ENCODE measurements at places on chromosomes 5 and 9.

DNA sequence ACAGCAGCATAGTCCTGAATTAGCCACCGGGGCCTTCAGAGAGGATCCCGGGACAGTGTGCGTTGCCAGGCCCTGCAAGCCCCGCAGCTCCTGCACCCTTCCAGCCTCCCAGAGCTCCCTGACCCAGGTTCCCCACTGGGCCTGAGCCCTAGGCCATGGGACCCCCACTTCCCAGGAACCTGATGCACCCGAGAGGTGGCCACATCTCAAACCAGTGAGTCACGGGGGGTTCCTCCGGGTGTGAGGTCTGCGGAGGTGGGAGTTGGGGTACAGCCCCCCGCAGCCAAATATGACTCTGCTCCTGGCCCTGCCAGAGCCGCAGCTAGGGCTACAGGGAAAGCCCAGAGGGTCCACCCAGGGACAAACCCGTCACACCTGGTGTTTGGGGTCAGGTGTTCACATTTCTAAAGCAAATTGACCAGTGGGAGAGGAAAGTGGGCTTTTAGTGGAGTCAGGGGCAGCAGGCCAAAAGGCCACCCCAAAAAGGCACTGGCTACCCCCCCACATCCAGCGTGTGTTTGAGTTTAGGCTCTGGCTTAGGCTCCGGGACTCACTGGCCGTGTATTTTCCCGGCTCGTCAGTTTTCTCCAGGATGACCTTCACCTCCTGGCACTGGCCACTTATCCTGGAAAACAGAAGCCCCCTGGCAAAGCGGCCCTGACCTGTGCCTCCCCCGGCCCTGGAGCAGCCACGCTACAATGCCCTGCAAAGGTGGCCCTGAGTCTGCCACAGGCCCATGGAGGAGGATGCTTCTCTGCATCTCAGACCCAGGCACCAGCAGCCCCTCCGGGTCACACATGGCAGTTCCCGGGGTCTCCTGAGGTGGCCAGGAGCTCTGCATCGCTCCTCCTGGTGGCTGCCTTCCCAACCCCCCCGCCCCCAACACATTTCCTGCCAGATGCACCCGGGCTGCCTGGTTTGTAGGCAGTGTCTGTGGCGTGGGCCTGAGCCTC lies 17.4 kb upstream of the OBP2B start:
- no peak for DNase-seq

DNA sequence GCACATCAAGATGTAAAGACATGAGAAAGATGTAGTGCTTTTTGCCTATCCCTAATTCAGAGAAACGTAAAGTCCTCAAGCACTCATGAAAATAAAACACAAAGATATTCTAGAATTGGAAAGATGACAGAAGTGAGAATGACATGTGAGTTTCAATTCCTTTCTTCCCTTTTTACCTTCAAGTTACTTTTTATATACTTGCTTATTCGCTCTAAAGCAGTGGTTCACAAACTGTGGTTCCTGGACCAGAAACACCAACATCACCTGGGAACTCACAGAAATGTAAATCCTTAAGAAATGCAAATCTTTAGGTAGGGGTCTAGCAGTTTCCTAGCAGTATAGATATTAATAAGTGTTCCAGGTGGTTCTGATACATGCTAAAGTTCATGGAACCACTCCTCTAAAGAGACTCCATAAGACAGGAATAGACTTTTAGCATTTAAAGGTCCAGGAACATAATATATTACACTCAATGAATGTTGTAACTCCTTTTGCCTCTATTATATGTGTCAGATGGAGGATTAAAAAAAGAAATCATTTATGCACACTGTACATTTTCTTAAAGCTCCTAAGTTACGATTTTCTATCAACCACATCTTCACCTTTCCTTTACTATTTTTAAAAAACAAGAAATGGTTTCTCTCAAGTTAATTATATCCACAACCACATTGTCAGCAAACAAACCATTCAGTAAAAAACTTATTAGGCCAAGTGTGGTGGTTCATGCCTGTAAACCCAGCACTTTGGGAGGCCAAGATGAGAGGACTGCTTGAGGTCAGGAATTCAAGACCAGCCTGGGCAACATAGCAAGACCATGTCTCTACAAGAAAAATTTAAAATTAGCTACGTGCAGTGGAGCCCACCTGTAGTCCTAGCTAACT lies 39.9 kb downstream of the ERP44 start:
- no peak for DNase-seq

DNA sequence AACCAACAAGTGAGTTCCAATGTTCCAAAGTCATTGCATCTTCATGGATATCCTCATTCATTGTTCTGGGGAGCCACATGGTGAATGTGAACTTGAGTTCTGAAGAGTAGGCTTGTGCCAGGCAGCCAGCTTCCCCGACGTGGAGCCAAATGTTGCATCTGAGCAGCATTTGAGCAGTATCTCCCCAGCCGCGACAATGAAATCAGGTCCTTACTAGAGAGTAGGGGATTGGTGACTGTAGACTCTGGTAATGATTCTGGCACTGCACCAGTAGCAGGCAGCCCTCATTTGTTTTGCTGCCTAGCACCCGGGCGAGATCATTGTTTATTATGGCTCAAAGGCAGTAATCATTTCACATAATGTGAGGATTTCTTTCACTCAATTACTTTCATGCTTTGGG lies 451.4 kb upstream of the C9orf72 start:
- no peak for DNase-seq

DNA sequence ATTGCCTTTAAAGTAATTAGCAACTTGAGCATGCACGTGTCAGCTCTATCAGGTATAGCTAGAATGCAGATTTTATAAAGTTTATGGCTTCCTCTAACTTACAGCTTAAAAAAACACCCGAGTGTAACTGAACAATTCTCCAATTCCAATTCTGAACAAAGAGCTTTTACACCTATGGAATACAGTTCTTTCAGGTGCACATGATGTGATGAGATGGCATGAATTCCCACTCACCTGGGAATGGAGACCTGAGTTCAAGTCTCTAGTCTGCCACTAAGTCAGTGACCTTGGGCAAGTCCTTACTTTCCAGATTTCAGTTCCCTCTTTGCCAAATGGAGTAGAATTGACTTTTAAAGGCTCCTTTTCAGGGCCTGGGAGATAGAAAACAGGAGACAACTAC lies 1.8 kb downstream of the ZFAND5 start:
- no peak for DNase-seq

GRCh38 chr9:38670542-38671371 lies 49.2 kb downstream of the FAM240B start:
- no peak for DNase-seq

- DNase-seq: no peak
Measured at GRCh38 chr9:107827304-107827703, 337.7 kb upstream of the KLF4 start.

- no peak for DNase-seq
Measured at GRCh38 chr5:14440582-14441431, 140.8 kb upstream of the OTULINL start.

- DNase-seq: no peak
Measured at GRCh38 chr9:81174023-81174422, 515.3 kb downstream of the TLE1 start.

DNA sequence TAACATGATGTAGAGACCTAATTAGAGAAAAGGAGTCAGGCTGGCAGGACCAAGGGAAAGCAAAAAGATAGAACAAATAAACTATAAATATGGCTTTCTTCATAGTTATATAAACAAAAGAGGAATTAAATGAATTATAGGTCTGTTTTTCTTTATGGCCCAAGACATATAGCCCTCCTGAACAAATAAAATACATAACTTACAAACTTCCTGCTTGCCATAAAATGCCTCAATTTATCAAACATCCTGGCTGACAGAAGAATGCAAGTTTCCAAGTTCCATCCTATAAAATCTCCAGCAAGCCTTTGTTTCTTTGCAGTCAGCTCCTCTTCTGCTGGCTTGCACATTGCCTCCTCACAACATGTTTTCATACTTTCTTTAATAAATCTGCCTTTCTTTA lies 31.3 kb upstream of the IRGM start:
- DNase-seq: no peak

- DNase-seq: no peak
Measured at GRCh38 chr9:134488331-134489280, 153.0 kb upstream of the COL5A1 start.

DNA sequence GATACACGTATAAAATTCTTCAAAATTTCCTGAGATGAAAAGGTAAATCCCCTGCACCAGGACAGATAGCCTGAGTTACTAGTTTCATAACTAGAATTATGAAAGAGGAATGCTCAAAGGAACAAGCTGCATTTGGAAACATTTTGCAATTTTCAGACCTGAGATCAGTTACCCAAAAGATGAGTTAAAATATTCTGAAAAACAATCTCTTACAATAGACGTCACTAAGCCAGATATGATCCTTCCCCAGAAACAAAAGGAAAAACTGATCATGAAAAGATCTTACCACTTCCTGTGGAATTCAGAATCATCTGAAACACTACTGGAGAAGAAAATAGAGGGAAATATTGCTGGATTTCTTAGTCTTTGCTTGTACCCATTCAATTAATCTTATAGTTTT lies 204.7 kb downstream of the ARRDC3 start:
- no peak for DNase-seq

- DNase-seq: no peak
Measured at GRCh38 chr5:14483504-14484157, 98.0 kb upstream of the OTULINL start.

DNA sequence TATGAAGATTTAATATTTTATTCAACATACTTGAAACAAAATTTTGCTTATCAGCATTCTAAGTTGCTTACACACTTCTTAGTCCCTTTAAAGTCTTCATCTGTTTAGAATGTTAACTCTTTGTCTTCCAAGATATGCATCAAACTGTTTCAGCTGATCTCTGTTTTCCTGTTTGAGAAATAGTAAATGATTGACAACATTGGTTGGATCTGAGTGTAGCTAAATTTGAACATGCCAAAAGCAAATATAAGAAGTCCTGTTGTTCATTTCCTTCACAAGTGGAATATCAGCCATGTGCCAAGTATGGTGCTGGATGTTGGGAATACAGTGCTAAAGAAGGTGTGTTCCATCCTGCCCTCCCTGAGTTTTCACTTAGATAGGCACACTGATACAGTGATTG lies 430.4 kb downstream of the EBF1 start:
- DNase-seq: no peak

- DNase-seq: no peak
Measured at GRCh38 chr5:9799606-9800005, 169.5 kb upstream of the TAS2R1 start.

DNA sequence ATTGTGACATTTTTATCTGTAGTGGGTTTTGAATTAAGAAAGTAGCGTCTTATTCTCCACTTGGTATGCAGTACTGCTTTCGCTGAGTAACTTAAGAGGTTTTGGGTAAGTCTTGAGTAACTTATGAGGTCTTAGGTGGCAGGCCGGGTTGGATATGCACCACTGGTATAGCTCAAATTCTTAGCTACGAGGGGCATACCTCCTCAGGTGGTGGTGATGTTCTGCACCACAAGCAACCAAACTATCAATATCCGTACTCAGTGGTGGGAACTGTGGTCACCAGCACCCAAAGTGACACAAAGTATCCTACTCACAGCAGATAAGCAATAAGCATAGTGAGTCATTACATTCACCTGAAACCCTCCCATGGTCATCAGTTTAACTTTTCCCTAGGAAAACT lies 13.7 kb downstream of the SMC2 start:
- no peak for DNase-seq

GRCh38 chr5:149486726-149487635 lies 64.3 kb downstream of the CSNK1A1 start:
- no peak for DNase-seq

DNA sequence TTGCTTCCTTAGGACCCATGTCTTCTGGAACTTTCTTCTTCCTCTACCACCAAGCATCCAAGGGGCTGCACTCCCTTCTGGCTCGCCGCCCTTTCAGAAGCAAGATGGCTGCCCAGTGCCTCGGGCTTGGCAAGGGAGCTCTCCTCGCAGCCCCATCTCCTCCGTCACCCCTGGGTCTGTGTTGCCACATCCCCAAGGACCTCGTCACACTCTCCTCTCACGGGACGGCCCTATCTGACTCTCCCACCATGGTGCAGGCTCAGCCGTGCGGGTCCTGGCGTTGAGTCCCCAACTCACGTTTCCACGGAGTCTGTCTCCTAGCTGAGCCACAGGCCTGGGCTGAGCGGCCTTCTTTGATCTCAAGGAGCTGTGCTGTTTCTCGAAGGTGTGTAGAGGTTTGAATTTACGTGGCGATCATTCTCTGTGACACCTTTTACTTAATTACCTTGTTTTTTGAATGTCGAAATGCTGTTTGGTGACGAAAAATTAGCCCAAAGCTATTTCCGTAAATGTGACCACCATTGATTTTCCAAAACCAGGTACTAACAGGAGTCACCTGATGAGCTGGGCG lies 15.0 kb upstream of the SCGB3A1 start:
- no peak for DNase-seq

DNA sequence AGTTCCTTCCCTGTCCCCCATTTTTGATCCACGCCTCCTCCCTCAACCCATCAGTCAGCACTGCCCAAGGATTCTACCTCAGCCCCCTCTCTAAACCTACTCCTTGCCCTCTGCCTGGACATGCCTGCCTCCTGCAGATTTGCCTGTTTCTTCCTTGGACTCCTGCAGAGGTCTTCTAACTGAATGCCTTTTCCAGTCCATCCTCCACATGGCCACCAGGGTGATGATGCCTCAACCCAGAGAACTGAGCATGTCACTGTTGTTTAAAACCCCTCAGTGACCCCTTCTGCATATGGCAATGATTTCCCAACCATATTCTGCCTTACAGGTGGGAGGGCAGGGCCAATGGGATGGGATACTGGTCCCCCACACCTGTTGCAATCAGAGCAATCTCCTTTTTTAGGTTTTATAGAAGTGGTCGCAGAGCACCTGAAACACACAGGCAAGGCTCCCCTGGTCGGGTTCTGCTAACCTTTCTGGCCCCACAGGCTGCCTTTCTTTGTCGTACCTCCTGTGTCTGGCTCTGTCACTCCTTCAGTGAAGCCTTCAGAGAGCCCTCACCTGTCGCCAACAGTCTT lies 9.3 kb downstream of the PHYKPL start:
- DNase-seq: no peak

DNA sequence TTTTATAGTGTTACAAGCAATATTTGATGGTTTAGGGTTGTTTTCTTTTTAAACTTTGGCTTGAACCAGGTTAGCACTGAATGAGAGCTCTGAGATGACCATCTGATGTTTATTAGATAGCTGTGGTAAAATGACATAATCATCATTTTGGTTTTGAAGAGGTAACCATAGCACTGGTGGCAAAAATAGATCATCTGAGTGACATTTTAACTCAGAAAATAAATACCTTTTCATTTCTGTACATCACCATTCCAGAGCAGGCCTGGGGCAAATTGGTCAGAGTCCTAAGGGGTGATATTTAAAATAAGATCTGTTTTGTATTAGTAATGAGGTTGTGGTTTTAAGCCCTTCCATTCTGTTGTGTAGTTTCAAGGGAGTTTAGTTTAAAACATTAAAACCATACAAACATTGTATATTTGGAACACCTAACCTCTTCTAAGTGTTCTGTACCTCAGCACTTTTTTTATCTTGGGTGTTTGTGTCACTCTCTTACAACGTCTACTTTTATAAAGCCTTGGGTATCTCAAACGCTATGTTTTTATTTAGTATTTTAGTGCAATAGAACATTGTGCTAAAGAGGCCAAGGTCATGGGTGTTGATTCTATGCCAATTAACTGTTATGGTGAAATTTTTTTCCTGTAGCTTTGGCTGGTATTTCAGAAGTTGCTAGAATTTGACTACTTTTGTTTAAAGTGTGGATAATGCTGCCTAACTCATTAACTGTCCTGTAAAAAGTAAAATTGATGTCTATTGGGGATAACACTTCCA lies 166.1 kb downstream of the CD180 start:
- no peak for DNase-seq

- DNase-seq: no peak
Measured at GRCh38 chr9:96460882-96461281, 10.9 kb downstream of the HABP4 start.

All from esophagus squamous epithelium (tissue), 5 donors.